Lung (tissue), 17 donors: ENCODE measurements at places on chromosomes 7 and 10. TPM values are rescaled to one million over a fixed set of nuclear protein-coding genes. Genes with fewer than 3 reads are reported as not detected.
A peak's percentile ranks its signal among the peaks of the same experiment; 100 is the strongest.

GRCh38 chr10:126247446-126247975, 140.8 kb downstream of the ADAM12 start:
- peak; percentile 45 for DNase-seq

DNA sequence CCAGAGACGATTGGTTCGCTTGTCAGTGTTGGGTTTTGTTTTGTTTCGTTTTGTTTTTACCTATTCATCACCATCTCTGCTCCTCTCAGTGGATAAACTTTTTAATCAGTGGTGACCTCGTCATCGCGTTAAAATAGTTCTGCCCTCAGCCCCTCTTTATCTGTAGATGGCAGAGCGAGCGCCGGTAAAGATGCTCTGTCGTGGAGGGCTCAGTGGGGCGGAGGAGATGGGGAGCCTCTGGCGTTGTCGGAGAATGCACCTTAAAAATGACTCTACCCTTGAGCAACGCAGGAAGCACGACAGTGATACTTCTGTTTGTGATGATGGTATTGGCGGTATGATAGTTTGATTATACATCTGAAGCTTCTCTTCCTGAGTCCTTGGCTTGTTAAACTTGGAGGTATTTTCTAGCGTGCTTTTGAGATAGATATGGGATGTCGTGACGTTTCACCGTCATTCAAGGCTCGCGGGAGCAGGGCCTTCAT, 554 bp downstream of the CSGALNACT2 start:
- DNase-seq: peak; percentile 49

DNA sequence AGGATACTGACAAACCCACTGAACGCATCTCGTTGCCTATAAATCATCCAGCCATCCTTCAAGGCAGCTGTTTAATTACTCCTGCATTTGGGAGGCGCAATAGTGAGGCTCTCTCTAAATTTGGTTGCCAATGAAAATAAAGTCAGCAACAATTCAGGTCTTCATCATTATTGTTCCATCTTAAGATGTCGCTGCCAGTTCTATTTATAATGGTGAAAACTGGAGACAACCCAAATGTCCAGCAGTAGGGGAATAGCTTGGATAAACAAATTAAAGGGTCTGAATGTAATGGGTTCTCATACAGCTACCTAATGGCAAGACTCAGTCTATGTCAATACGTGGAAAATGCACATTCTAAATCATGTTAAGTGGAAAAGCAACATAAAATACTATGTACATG, 120.1 kb upstream of the PLXNA4 start:
- DNase-seq: no peak

DNA sequence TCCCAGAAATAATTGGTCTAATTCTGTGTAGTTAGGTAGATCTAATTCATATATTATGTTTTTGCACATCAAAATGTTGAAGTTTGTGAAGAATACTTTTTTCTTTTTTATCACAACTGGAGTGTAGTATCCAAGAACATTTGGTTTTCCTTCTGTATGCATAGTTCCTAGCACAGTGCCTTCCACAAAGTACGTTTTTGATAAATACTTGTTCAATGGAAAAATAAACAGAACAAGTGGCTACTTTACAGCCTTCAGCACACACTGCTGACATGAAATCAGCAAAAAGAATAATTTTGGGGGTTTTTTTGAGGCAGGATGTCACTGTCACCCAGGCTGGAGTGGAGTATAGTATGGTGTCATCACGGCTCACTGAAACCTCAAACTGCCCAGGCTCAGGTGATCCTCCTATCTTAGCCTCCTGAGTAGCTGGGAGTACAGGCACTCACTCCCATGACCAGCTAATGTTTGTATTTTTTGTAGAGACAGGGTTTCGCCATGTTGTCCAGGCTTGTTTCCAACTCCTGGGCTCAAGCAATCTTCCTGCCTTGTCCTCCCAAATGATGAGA, 27.9 kb downstream of the TARP start:
- DNase-seq: no peak

GRCh38 chr7:34320412-34320811, 337.6 kb upstream of the NPSR1 start:
- DNase-seq: no peak

DNA sequence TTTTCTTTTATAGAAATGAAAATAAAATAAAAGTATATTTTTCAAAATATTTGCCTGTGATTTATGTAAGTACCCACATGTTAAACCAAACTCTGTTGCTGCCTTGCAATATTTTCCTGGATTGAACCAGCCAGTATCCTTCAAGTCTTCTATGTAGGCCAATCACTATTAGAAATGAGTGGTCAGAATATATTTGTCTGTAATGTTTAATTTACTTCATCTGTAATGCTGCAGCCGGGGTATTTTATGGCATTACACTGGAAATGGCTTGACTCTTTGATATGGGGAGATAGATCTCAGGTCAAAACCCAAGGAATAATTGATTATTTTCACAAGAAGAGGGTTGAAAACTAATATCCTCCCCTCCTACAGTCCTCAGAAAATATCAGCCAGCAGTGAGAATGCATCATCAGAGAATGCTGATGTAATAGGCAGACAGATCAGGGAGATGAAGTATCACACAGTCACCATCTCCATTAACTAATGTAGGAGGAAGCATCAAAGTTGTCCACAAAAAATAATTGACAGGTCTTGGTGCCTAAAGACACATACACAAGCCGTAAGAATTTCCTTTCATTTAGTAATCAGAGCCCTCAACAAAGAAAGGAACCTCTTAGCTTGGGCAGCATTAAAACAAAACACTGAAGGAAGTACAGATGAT, 82.5 kb downstream of the VWDE start:
- DNase-seq: no peak

DNA sequence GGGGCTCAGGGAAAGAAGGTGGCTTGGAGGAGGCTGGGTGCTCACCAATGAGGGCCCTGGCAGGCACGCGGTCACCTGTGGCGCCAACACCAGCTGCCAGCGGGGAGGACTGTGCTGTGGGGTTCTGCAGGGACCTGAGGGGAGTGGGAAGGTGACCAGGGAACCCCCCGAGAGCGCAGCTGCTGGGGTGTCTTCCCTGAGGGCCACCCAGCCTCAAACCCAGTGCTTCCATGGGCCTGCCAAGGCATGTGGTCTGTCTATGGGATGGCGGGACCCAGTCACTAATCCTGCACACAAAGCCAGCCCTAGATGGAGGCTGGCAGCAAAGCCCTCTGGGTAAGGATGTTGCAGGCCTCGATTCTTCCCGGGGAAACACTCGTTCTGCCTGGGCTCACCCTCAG, 117.1 kb downstream of the EBF3 start:
- DNase-seq: no peak

DNA sequence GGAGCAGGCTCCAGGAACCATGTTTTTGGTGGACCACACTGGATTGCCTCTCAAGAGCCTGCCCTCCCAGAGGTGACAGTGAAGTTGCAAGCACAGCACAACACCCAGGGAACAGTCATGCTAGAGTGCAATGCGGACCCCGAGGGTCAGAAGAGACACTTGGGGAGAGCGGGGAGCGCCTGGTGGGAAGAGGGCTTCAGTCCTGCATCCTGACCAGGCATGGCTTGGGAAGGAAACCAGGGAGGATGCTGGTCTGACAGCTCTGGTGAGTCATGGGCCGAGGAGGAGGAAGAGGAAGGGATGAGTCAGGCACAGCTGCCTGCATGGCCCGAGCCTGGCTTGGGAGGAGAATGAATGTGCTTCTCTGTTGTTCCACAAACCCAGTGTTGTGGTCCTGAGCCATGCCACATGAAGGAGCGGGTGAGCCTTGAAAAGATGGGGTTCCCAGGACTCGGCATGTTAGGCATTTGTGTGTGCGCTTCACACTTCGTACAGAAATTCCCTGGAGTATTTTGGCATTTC, 29.5 kb upstream of the ANKRD2 start:
- no peak for DNase-seq

- DNase-seq: peak; percentile 91
These were observed 42.1 kb downstream of the FAM53B start for GRCh38 chr10:124701881-124702656.

DNA sequence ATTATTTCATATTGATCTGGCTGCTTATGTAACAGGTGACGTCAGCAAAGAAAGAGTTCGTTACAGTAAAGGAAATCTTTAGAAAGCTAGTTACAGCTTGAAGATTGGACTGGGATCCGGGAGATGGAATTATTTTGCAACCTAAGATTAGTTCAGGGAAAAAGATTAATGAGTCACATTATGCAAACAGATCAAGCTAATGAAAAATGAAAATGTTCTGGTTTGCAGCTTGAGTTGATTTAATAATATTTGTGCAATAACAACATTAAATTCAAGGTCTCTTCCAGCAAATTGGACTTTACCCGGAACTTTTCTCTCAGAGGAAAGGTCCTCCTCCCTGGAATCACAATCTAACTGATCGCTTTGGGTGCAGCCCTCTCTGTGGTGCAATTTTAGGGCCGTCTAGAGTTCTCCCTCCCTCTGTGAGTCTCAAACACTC, 119.5 kb downstream of the OTUD1 start:
- no peak for DNase-seq

GRCh38 chr10:93818086-93818485, 60.4 kb downstream of the LGI1 start:
- DNase-seq: no peak

DNA sequence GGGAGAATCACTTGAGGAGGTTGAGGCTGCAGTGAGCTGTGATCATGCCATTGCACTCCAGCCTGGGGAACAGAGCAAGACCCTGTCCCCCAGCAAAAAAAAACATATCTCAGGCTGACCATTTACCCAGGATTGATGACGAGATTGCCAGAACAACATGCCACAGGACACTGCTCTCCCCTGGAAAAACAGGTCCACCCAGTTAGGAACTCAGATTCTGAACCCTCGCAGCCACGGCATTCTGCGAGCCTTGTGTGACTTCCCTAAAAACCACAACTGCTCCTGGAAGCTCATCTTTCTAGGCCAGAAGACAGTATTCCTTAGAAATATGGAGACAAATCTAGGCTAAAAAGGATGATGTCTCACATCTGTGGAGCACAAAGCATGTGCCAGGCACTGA, 42.1 kb upstream of the SH2B2 start:
- no peak for DNase-seq

- no peak for DNase-seq
These were observed 1612.4 kb upstream of the LRRTM3 start for GRCh38 chr10:65313406-65313805.

GRCh38 chr10:13349463-13350274, 1.6 kb upstream of the SEPHS1 start:
- DNase-seq: peak; percentile 82

- no peak for DNase-seq
These were observed 83.6 kb downstream of the ZNF277 start for GRCh38 chr7:112290065-112290464.

LRCH4 gene
- 109 TPM for total RNA-seq

PNLIPRP1 gene
- total RNA-seq: 1.4 TPM

STK31 gene
- 0.86 TPM for total RNA-seq

TMEM229A gene
- not detected for total RNA-seq
